ENCODE measurements at places on chromosomes 11 and 22.

- DNase-seq = no peak
Observed at GRCh38 chr11:13042873-13043342, 33.8 kb downstream of the RASSF10 start.

GRCh38 chr11:32032478-32032877, 58.4 kb upstream of the RCN1 start:
- DNase-seq = no peak

- DNase-seq = no peak
Observed at GRCh38 chr22:31321421-31321820, 24.7 kb downstream of the PATZ1 start.

- peak; percentile 59 for DNase-seq
Observed at GRCh38 chr11:95849087-95849825, 59.0 kb downstream of the CEP57 start.

DNA sequence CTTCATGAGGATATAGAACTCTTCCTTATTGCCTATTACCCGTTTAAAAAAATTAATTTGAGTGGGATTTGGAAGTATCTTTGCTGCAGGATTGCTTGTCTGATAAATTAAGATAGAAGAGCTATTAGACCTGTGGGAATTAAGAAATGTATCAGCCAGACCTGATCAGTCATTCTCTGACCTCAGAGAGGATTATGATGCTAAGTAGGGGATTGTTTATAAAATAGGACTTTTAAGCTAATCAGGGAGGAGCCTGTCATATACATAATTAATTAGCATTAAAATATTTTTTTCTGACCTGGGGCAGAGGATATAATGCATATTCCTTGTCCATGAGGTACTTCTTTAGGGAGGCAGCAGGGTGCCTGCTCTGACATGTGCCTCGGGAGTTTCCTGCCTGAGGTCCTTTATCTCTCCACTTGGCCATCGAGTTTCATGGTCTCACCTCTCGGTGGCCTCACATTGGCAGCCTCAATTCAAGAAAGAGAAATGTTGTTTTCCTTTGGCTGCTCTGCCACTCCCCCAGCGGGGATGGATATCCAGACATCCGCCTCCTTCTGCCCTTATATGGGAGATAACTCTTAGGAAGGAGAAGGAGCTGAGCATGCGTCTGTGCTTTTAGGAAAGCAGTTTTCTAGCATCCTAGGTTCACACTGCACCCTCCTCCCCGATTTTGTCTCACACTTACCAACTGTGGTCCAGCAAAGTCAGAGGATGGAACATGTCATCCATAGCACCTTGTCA, 41.1 kb downstream of the DIXDC1 start:
- peak; percentile 94 for DNase-seq

DNA sequence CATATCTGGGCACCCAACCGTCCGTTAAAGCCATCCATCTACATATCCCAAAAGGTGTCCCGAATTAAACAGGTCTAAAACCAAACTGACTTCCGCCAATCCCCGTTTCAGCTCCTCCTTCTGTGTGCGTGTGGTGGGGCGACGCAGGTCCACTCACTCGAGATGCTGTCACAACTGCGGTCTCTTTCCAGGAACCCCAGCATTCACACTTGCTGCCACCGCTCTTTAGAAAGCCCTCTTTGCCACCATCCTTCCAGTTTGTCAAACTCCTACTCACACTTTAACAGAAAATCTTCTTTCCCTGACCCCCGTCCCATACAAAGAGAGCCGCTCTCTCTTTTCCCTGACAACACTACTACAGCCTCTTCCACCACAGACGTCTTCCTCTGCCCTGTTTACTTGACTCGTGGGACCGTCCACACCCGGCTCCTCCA, 467 bp downstream of the ESS2 start:
- DNase-seq = peak; percentile 48

DNA sequence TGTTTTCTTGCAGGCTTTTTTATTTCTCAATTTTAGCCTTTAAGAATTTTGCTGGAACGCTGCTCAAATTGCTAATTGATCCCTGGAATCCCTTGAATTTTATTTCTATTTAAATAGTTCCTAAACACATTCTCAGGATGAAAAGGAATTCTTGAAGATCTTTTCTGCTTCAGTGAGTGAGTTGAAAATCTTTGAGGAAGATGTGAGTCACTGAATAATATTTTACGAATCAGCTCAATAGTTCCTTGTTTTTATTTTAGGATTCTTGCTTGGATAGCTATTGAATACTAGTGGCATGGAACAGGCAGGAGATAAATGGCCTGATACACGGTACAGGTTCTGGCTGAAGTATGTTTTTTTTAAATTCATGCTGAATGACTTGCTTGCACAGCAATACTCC, 194.6 kb upstream of the CCDC90B start:
- no peak for DNase-seq

DNA sequence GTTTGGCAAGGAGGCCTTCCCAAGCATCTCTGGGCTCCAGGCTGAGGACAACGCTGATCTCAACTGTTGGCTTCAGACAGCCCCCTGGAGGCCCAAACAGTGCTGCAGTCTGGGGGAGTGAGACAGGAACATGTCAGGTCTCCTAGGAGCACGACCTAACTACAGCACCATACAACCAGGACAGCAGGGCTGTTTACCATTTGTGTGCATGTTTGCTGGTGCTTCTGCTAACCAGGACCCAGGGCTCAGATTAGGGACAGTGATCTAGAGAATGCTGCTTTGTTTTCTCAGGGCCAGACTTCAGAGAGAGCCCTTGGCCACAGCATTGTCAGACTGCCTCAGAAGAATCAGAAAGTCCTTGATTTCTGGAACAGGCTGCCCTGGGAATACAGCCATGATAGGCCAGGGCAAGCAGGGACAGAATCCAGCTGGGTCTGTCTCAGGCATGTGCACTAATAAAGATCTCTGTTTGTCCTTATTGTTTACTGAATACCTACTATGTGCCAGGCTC, 126.5 kb downstream of the VPREB1 start:
- DNase-seq = no peak

GRCh38 chr22:48352086-48352911, 1475.4 kb downstream of the BRD1 start:
- no peak for DNase-seq

GRCh38 chr11:106276126-106276525, 198.7 kb downstream of the AASDHPPT start:
- DNase-seq = no peak

DNA sequence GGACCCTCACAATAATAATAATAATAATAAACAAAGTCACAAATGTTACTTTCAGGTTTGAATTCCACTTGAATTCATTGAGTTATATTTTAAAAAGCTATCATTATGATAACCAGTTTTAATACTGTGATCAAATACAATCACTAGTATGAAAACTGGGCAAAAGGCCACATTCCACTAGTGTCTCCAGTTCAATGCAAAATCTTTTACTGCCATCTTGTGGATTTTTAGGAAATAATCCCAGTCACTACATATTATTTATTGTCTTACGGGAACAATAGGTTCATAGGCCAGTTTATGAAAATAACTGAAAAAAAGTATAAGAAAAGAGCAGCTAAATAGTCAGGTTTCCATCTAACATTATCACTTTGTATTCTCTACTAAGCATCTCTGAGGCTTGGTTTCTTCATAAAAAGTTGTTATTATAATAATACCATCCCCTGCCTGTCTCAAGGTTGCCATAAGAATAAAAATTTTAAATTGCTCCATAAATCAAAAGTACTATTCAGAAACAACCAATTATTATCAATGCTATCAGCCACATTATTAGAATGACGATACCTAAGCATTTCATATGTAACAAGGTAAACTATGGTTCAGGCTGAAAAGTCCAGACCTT, 533.9 kb upstream of the CCDC90B start:
- peak; percentile 69 for DNase-seq

Data from AG08395 (cell line).